GF-D8 (cell line): ENCODE measurements at places on chromosomes 1 and 21.

GRCh38 chr21:38354746-38355145 lies 98.0 kb downstream of the KCNJ15 start:
- no peak for DNase-seq

- DNase-seq: peak; percentile 57
Observed at GRCh38 chr1:155012026-155012546, 9.5 kb downstream of the ZBTB7B start.

GRCh38 chr1:70909262-70909822 lies 138.3 kb downstream of the PTGER3 start:
- DNase-seq: peak; percentile 87

DNA sequence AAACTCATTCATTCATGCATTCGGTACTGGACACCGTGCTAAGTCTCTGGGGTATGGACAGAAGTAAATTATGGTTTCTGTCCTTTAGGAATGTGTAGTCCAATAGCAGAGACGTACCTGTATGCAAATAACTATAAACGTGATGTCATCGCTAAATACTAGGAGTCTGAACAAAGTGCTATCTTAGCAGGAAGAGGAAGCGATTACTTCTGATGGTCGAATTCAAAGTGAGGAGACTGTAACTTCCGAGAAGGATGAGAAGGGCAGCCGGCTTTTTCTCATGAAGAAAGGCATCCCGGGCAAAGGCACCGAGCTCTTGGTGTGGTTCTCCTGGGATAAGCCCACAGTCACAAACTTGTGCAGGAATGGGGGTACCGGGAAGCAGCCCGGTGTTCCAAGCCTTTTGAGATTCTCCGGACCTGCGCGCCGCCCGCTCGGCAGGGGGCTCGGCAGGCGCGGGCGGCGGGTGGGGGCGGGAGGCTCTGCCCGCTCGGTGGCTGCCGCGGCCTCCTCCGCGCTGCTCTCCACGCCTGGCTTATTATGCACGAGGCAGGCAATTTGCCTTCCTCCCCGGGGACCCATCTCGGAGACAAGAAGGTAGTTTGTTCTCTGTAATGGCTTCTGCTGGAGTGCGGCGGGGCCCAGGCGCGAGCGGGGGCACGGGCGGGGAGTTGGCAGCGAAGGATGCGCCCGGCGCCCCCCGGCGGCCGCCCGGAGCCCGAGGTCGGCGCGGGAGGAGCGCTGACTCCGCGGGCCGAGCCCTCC lies 67.5 kb upstream of the CD1D start:
- DNase-seq: no peak

DNA sequence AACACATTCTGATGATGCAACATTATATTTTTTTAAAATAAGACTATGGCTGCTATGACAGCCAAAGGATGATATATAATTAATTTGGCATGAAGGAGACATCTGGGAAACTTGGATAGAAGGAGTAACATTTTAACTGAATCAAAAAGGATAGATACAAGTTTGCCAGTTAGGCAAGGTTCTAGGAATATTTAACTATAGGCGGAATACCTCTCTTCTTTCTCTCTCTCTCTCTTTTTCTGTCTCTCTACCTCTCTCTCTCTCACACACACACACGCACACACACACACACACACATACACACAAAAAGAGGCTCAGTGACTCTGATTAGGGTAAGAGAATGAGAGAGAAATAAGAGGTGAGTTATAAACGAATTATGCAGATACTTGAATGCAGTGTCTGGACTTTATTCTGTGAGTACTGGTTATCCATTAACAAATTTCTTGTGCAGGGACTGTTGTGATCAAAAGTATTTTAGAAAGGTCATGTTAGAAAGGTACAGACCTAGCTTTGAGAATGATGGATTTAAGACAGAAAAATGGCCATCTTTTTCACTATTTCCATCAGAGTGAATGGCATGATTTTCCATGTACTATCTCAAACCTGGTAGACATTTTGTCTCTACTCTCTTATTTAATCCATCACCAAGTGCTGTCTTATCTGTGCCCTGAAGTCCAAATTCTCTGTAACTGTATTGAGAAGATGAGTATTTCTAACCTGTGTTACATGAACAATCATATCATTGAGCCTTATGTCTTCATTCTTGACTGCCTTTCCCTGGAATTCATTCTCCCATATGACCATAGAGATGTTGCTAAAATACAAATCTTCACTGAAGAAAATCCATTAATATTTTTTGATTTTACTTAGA lies 1106.9 kb upstream of the ADGRL4 start:
- DNase-seq: no peak

DNA sequence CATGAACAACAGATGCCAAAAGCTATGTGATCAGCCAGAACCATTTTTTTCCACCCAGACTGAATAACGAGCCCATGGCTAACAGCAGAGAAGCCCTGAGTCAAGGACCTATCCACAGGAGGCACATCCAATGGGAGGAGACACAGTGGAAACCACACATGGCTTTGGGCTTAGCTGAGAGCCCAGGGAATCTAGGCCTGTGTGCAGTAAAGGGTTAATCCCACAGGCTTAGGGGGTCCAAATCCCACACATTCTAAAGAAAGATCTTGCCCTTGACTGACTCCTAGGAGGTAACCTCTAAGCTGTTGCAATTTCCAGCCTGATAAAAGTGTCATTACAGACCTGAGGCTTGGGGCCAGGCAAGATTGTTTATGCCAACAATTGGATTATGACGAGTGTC lies 194.5 kb downstream of the DSCAM start:
- DNase-seq: no peak

DNA sequence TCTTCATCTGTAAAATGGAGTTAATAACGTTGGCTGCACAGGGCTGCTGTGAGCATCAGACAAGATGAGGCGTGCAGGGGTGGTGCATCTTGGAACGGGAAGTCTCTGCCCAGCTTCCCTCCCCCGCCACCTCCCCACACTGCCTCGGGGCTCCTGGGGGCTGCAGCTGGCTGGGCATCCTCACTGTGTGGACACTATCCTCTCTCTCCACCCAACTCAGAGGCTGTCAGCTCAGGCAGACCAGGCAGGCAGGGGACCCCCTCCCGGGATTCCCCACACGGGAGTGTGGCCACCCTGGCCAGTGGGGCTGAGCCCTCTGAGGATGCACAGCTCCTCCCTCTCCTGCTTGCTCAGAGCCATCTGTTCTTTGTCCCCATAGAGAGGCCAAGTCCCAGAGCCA lies 122.7 kb downstream of the CCDC185 start:
- no peak for DNase-seq

GRCh38 chr1:162919034-162919433 lies 58.1 kb upstream of the CCDC190 start:
- DNase-seq: no peak

DNA sequence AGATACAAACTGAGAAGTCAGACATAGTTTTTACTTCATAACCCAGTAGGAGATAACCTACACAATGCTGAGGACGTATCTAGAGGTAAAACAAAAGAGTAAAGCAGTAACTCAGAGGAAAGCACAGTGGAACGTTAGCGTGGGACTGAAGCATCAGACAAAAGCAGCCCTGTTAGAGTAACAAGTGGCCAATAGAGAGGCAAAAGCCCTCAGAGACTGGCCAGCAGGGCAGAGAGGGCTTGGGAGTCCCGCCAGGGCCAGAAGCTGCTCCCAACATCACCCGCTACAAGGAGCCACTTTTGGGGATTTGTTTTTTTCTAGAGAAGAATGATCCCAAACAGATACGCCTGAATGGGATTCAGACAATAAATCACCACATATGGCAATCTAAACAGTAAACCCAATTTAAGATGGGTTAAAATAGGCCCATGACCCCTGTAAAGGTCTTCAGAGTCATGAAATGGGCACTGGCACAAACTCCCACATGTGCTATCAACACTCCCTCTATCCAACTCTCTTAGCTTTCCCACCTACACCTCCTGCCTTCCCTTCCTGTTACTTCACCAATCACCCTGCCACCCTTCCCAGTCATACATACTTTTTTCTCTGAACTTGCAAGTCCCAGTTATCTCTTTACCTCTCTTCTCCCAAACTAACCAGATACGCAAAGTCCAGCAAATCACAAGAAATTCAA lies 17.2 kb downstream of the TADA1 start:
- DNase-seq: no peak

DNA sequence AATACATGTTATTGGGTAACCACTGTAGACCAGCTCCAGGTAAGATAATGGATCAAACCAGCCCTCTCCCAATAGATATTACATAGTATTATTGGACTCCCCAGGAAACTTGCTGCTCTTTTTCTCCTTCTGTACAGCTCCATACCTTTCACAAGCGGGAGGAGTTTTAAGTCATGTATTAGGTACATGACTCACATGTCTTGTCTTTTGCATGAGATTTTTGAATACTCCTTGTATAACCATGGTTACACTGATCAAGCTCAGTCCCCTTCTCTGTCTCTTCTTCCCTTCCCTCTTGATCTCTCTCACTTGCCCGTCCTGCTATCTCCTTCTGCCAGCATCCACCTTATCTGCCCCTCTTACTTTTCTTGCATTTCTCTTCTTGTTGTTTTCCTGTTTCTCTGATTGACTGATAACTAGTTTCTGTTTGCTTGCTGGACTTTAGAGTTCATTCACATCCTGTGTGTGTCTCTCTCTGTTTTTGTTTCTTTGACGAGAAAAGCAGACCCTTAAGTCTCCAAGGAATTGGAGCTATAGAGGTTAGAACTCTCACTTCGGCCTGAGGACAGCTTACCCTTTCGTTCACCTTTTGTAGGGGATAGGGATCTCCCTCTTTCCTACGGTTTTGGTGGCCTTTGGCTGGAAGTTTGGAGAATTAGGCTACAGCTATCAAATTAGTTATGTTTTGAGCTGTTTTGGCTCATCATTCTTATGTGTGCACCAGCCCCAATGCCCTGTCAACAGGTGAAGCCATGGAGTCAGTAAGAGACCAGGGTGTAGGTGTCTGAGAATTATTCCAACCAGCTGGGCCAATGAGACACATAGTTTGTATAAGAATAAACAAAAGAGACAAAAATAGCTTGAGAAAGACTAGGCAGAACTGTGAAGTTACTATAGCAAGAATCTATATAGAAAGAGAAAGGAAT lies 49.0 kb upstream of the ASB17 start:
- no peak for DNase-seq

DNA sequence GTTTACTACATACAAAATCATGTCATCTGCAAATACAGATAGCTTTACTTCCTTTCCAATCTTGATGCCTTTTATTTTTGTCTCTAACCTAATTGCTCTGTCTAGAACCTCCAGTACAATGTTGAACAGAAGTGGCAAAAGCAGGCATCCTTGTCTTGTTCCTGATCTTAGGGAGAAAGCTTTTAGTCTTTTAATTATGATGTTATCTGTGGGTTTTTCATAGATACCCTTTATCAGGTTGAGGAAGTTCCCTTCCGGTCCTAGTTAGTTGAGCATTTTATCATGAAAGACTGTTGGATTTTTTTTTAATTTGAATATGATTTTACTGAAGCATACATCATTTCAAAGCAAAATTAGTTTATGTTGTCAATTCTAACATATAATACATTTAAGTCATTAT lies 45.7 kb upstream of the DISC1 start:
- DNase-seq: no peak

DNA sequence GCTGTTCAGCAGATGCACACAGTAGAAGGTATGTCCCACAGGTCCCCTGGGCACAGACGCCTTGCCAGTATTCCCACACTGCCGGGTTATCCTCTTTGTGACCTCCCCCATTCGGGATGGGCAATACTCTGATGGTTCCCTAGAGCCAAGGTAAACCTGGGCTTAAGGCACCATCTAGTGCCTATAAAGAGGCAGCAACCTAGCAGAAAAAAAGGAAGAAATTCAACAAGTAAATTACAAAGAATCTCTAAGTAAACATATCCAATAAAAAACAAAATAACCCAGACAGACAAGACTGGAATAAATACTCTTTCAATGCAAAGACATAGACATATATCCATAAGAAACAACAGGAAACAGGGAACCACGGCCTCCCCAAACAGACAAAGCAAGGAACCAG lies 39.4 kb downstream of the HSF2BP start:
- no peak for DNase-seq

- no peak for DNase-seq
Observed at GRCh38 chr1:66696771-66697170, 55.5 kb upstream of the DYNLT5 start.

GRCh38 chr21:42163511-42163863 lies 55.5 kb upstream of the ABCG1 start:
- no peak for DNase-seq

- DNase-seq: no peak
Observed at GRCh38 chr21:35028451-35028978, 20.6 kb downstream of the RUNX1 start.

GRCh38 chr1:22557341-22557950 lies 5.8 kb upstream of the EPHA8 start:
- DNase-seq: no peak

DNA sequence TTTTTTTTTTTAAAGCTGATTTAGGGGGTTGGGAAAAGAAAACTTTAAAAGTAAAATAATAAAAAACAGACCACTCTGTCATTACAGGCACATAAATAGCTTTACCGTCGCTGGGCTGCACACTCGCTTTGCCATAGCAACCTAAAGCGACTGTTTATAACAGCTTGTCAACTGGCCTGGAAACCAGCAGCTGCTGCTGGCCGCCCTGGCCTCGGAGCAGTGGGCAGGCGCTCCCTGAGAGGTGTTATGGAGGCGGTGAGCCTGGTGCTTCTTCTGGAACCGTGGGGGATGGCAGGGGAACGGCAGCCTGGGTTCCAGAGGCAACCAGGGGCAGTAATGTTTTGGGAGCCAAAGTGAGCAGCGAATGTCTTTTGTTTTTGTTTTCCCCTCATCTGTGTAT lies 45.7 kb downstream of the ATP2B4 start:
- no peak for DNase-seq

GRCh38 chr1:94920061-94920460 lies 6.8 kb downstream of the CNN3 start:
- DNase-seq: no peak

DNA sequence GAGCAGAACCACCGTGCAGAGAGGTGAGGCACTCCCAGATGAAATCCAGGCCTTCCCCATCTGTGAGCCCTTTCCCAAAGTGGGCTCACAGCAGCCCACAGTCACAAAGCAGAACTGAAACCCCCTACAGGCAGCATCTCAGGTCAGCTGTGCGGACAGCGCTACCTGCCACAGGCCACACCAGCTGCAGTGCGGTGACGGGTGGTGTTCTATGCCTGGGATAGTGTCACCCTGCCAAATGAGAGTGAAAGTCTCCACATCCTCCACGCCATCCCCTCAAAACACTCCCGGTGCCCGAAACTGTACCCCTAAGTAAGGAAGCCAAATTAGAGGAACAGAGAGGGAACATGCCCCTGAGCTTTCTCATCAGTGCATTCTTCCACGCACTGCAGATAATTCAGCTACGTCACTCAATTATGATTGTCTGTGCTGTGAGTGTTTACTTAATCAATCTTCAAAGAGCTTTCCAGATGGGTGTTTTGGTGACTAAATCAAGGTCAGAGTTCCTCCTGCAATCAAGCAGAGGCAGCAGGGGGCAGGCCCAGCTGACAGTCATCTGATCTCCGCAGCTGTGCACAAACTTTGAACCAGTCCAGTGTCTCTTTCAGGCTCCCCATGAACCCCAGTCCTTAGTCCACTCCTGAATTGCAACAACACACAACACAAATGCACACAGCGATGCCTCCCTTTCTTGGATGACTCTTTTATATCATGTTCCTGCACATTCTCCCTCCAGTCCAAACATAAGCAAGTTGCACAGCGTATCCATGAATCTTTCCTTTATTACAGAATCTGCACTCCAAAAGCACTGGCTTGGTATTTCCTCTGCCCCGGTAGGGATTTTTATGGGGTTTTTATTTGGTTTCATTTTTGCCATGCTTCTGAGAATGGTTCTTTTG lies 150.0 kb downstream of the TOMM20 start:
- DNase-seq: peak; percentile 59
